Hypothalamus (tissue), 51 donors: ENCODE measurements at places on chromosomes 2 and 18.
A peak's percentile ranks its signal among the peaks of the same experiment; 100 is the strongest.

- no peak for DNase-seq
Measured at GRCh38 chr2:205273627-205274026, 408.7 kb upstream of the NRP2 start.

- DNase-seq = no peak
Measured at GRCh38 chr2:178114462-178114861, 2.2 kb downstream of the RBM45 start.

DNA sequence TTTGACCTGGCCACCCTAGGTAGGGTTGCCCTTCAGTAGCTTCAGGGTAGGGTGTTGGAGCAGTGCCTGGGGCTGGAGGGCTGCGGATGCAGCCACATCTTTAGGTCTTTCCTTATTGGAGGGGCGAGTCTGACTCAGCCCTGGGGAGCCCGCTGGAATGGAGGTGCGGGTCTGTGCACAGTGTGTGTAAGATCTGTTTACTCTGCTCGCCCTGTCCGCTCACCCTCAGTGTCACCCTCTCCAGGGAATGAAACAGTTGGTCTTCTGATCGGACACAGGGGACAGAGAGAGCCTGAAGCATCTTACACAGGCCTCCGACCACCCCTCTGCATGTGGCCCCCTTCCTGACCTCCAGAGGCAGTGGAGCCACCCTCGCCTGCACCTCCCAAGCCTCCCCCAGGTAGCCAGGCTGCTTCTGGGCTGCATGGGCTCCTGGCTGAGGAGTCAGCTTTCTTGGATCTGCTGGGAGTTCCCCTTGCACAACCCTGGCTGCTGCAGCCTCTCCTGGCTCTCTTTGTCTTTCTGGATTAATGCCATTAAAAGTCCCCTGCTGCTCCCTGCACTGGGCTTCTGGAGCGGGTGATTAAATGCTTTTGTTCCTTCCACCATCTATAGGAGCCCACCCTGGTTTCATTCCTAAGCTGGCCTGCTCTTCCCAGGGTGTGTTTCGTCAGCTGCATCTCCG is 82.6 kb downstream of the ASB1 start:
- DNase-seq = no peak

- DNase-seq = no peak
Measured at GRCh38 chr2:22282220-22282619, 1102.8 kb upstream of the KLHL29 start.

- DNase-seq = no peak
Measured at GRCh38 chr18:74493689-74494088, 2.5 kb upstream of the CNDP2 start.

GRCh38 chr18:54945576-54946125 is 13.6 kb downstream of the CCDC68 start:
- no peak for DNase-seq

DNA sequence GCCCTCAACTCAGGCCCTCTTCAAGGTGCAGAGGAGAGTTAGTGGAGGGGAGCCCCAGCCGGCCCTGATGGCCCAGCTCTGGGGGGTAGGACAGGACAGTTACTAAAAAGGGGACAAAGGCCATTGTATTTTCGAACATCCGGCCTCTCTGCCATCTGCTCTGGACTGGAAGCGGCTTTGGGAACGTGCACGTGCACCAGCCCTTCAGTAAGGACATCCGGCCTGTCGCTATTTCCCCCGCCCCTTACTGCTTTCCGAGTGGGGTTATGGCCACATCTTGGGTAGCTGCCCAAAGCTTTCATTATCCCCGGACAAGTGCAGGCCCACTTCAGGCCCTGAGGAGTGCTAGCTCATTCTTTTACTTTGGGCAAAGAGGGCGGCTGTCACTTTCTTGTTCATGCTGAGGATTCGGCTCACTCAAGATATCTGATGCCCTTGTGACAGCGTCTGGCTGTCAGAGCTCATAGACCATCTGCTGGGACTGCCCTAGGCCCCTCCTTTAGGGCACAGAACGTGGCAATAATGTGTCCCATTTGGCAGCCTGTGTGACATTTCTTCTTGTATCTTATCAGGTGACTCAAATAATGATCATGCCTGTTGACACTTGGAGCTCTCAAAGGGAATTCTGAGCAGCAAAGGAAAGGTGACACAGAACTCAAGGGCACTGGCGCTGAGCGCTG is 17.5 kb downstream of the SLC4A3 start:
- DNase-seq = no peak

- peak; percentile 47 for DNase-seq
Measured at GRCh38 chr2:25305775-25306174, 36.0 kb downstream of the DNMT3A start.

GRCh38 chr2:129276978-129277584 is 702.4 kb upstream of the RAB6C start:
- DNase-seq = no peak

DNA sequence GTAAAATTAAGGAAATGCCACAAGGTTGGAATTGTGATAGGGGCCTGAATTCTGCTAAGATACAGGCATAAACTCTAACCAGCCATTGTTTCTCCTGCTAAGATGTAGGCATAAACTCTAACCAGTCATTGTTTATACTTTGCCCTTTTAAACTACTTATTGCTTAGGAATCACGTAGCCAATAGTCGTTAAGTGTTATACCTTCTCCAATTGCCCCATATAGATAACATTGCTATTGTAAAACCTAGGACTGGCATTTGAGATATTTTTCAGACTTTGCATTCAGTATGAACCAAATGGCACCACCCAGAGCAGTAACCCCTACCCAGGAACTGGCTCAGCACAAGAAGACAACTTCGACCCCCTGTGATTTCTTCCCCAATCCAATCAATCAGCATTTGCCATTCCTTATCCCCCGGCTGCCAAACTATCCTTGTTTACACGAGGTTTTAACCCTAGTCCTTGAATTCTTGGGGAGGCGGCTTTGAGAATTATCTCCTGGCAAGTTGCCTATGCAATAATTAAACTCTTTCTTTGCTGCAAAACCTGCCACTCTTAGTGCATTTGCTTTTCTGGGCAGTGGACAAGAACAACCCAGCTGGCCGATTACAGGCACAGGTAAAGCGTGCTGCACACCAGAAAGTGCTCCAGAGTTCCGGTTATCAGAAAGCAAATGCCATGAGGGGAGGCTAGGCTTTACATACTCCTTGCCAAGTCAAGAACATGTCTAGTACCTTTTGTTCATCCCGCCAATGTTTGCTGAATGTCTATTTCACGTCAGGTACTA is 167.6 kb downstream of the LAMA1 start:
- no peak for DNase-seq

- DNase-seq = no peak
Measured at GRCh38 chr2:20507711-20508110, 60.8 kb downstream of the RHOB start.

- DNase-seq = no peak
Measured at GRCh38 chr18:40307627-40308026, 1647.4 kb upstream of the PIK3C3 start.

DNA sequence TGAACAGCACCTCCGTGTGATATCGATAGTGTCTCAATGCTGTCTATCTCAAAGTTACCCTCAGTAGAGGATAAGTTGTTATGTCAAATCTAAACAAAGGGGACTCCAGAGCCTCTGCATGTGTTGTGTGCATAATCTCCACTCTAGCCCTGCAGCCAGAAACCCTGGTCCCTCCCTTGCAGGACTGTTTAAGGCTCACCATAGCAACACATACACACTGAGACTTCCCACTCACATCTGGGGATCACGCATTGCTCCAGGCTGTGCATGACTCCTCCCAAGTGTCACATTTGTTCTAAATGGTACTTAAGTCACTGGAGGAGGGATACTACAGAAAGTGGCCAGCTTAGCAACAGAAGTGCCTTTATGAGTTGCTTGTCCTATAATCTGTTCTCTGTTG is 258.6 kb upstream of the CRIM1 start:
- no peak for DNase-seq

GRCh38 chr2:105144152-105144940 is 97.2 kb upstream of the GPR45 start:
- DNase-seq = no peak

GRCh38 chr2:48574353-48575287 is 43.0 kb upstream of the GTF2A1L start:
- DNase-seq = no peak

- DNase-seq = no peak
Measured at GRCh38 chr18:32122039-32122438, 30.4 kb downstream of the RNF138 start.

DNA sequence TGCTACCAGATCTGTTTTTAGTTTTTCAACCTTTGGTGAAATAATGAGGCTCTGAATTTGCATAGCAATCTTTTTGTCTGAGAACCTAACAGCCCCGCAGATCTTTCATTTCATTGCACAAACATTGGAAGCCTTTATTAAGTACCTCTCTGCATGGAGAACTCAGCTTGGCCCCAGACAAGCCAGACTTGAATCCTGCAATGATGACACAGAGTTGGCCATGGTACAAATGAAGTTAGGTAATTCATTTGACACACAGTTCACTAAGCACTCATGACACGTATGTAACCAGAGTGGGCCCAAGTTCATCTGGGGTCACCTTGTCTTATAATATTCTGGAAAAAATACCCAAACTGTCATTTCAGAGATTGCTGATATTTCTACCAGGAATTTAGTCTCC is 439.1 kb upstream of the ID2 start:
- DNase-seq = no peak

DNA sequence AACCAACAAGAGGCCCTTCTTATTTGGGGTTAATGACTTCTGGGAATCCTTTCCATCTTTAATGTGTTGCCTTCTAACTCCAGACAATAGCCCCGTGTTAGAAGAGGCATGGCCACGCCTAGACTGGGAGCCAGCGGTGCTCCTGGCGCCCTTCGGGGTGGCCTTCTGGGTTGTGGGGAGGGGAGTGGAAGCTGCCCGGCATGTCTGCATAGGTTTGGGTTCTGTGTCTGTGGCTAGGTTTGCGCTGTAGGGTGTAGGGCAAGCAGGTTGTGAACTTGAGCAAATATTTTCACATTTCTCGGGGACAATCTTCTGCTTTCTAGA is 40.4 kb downstream of the CELF4 start:
- DNase-seq = no peak

DNA sequence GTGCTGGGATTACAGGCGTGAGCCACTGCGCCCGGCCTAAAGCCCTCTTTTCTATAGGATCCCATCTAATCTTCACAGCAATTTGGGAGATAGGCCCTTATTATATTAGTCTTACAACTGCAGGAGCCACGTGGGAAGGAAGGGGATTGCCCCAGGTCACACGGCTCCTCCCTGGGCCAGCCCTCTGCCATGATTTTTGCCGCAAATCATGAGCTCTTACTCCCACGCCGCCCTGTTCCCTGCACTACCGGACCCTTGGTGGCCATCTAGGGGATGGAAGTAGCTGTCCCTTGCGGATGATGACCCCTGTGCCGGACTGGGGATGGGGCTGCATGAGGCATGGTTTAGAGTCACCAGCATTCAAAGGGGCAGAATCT is 28.4 kb upstream of the PTMA start:
- DNase-seq = no peak
